ENCODE measurements at places on chromosomes 3 and 15. TPM values are rescaled to one million over a fixed set of nuclear protein-coding genes. Genes with fewer than 3 reads are reported as not detected.

DLG1 gene
- total RNA-seq: 67.9 TPM

DNA sequence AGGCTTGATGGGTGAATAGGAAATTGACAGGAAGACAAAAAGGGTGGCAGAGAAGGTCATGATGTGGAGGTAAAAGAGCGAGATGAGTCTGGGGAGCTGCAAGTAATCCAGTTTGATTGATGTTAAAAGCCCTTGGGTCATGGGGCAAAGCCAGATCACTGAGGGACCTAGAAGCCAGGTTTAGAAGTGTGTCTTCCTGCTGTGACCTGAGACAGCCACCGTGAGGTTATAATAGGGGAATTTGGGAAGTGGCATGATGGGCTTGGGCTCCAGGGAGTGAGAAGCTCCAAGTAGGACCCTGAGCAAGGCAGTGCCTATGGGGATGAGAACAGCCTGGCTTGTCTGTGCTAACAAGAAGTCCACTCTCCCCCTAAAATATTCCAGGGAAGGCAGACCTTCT lies 298.5 kb downstream of the RPLP1 start:
- H3K36me3 ChIP-seq: no peaks in the 10 kb centered on the region
- H3K27ac ChIP-seq: no peak overlapping the region
- peak; percentile 83 for DNase-seq
- no peaks in the 10 kb centered on the region for H3K4me1 ChIP-seq
- no peak overlapping the region for H3K4me3 ChIP-seq

- no peak overlapping the region for H3K27ac ChIP-seq
- H3K27me3 ChIP-seq: no peaks in the 10 kb centered on the region
- peaks cover 24% of the 10 kb centered on the region for H3K4me1 ChIP-seq
- H3K36me3 ChIP-seq: peaks cover 33% of the 10 kb centered on the region
- DNase-seq: no peak
These were observed 280.4 kb downstream of the CD47 start for GRCh38 chr3:107810171-107811071.

DNA sequence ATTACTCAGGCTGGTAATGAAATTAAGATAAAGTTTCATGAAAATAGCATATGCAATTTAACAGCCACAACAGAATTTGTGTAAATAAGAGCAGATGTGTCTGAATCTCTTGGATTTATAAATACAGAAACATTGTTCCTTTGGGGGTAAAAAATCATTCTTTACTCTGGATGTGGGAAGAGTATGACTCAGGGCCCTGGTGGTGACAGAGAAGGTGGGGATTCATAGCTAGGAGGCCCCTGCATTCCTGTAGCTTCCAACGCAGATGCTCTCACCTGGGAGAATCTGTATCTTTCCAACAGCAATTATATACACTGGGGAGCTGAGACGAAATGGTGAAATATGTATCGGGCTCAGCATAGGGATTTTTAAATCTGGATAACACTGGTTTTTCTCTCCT lies 167.6 kb upstream of the CADPS start:
- H3K27me3 ChIP-seq: no peaks in the 10 kb centered on the region
- DNase-seq: no peak
- no peaks in the 10 kb centered on the region for H3K4me1 ChIP-seq
- no peak overlapping the region for H3K4me3 ChIP-seq

DNA sequence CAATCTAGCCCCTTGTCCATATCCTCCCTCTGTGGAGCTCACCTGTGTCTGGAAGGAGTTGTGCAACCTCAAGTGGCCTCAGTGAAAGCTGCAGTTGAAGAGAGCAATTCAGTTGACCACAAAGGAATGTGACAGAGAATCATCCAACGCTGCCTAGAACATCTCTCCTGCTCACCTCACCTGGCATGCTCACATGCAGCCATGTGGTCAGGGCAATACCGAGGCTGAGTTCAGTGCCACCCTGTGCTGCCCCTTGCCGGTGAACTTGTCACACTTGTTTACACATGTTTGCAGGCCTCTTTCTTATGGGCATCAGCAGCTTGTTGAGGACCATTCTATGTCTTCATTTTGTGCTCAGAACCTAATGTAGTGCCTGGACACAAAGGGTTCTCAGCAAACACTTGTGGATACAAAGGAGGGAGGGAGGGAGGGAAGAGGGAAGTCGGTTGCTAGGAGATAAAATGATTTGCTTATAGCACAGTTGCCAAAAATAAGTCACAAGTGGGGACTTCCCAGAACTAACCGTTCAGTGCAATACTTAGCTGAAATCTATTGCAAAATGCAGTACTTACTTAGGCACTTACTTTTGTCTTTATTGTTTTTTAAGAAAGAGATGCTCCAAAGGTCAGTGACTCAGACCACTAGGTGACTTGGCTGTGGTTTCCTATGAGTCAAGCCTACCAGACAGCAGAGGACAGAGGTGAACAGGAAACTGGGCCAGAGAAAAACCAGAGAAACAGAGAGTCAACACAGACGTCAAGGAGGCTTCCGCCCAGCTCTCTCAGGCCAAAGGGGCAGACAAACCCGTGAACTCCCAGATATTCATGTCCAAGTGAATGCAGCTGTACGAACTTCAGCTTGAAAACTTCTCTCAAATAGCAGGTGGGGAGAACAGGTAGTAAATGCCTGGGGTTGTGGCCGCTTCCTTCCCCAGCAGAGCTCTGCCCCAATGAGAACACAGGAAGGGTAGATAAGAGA lies 227.8 kb upstream of the CTNNB1 start:
- H3K4me3 ChIP-seq: no peak overlapping the region
- peaks cover 66% of the 10 kb centered on the region for H3K4me1 ChIP-seq
- no peak for DNase-seq
- peak overlapping the region; percentile 74 for H3K27ac ChIP-seq
- H3K27me3 ChIP-seq: no peaks in the 10 kb centered on the region
- no peaks in the 10 kb centered on the region for H3K36me3 ChIP-seq

- no peaks in the 10 kb centered on the region for H3K36me3 ChIP-seq
- no peak for DNase-seq
- H3K27me3 ChIP-seq: no peaks in the 10 kb centered on the region
- H3K4me1 ChIP-seq: peaks cover 15% of the 10 kb centered on the region
- no peak overlapping the region for H3K4me3 ChIP-seq
These were observed 1.3 kb downstream of the XIRP1 start for GRCh38 chr3:39191111-39191510.

GRCh38 chr3:145815707-145816413 lies 345.1 kb downstream of the PLOD2 start:
- no peaks in the 10 kb centered on the region for H3K4me1 ChIP-seq
- H3K36me3 ChIP-seq: no peaks in the 10 kb centered on the region

Data from esophagus muscularis mucosa (tissue), 4 donors.